ENCODE measurements at places on chromosomes 12 and 14.

GRCh38 chr12:114661245-114661644 is 22.7 kb downstream of the TBX3 start:
- DNase-seq: no peak

DNA sequence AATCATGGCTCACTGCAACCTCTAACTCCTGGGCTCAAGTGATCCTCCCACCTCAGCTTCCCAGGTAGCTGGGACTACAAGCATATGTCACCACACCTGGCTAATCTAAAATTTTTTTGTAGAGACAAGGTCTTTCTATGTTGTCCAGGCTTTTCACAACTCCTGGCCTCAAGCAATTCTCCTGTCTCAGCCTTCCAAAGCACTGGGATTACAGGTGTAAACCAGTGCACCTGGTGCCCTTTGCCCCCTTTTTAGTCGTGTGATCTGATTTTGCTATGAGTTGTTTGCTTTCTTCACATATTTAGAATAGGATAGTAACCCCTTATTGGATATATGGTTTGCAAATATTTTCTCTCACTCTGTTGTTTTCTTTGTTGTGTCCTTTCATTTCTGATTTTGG is 1.7 kb upstream of the RAD52 start:
- no peak for DNase-seq

- DNase-seq: no peak
These were observed 11.8 kb downstream of the STON2 start for GRCh38 chr14:81388336-81388735.

GRCh38 chr14:46964378-46964777 is 312.8 kb upstream of the RPL10L start:
- no peak for DNase-seq

GRCh38 chr14:22837114-22837749 is 847 bp downstream of the MMP14 start:
- no peak for DNase-seq

- no peak for DNase-seq
These were observed 33.3 kb upstream of the INF2 start for GRCh38 chr14:104656014-104656714.

DNA sequence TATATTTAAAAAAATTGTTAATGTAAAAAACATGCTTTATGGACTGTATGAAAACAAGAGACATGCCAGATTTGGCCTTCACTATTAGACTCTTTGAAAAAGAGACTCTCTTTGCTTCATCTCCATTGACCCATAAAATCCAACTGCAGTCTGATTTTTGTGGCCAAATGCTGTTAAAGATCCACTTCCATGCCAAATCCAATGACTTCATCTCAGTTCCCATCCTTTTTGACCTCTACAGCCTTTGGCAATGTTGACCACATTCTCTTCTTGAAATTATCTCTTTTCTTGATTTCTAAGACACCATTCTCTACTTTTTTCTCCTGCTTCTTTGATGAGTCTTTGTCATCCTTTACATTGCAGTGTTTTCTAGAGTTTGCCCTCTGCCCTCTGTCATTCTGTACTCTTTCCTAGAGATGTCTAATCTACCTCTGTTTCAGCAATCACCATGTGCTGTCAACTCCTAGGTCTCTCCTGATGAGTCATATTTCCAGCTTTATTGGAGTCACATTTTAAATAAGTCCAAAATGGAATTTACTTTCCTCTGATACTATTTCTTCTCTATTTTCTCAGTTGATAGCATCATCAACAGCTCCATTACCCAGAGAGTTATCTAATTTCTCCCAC is 2.4 kb downstream of the TMPRSS12 start:
- DNase-seq: no peak

DNA sequence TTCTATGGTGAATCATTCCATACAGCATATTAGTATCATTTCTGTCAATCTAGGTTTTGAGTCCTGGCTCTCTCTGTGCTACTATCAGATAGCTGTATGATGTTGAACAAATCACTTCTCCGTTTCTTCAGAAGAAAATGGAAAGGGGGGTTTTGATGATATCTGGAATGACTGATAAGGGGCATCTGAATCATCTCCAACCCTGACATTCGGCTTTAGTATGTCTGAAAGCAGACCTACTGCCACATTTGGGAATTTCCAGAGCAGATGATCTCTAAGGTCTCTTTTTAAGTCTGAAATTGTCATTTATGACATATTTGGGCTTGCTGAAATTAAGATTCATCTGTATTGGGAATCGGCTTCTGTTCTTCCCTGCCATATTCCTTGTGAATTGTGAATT is 10.1 kb downstream of the MLF2 start:
- no peak for DNase-seq

DNA sequence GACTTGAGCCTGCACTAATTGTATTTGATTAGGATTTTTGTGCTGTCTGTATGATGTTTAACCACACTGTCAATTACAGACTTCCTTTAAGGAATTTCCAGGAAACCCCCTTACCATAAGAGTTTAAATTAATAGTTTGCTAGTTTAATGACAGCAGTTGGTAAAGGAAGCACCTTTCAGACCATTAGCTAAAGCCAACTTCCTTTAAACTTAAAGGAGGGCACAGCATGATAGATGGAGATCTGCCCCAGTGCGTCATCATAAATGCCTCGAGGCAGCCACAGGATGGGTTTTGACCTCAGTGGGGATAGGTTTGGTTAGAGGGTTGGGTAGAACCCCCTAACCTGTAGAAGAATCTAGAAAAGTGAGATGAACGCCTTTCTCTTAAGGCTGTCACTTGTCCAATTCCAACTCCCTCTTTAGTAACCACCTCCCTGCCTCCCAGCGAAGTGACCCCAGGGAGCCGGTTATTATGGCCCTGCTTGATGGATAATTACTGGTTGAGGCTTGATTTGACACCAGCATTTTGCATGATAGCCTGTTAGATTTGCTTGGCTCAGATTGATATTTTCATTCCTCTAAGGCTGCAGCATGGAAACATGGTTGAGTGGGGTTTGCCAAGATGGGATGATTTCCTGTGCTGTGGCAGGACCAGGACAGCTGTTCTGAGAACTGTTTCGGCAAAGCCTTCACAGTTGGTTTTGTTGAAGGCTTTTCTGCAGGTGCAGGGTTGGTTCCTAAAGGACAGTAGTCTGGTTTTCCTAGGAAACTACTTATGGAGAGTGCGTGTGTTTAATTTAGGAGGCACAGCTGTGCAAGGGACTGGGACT is 62.7 kb downstream of the CHST11 start:
- no peak for DNase-seq

DNA sequence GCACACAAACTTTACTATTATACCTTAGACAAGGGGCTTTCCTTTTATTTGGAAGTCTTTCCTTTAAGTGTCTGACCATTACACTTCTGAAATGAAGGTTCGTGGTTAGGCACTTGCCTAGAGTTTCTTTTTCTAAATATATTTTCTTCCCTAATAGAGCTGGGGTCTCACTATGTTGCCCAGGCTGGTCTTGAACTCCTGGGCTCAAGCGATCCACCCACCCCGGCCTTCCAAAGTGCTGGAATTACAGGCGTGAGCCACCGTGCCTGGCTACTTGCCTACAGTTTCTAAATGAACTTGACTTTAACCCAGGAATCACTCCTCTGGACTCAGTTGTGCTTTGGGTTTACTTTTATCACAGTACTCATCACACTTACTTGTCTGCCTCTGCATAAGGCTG is 57.6 kb downstream of the PEBP1 start:
- DNase-seq: no peak

DNA sequence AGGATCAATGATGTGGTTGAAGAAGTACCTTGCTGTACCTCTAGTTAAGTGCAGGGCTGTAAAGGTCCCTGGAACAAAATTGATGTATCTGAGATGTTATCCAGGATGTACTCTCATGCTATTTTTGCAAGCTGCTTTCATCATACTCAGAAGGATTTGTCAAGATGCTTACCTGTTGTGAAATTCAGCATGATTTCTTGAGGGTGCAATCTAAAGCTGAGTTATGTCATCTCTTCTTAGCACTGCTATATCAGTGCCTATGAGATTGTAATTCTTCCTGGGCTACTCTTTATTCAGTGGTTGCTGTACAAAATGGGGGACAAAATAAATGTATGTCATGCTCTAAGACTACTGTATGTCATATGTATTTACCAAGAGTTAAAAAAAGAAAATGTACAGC is 340.7 kb upstream of the LMO3 start:
- DNase-seq: no peak

DNA sequence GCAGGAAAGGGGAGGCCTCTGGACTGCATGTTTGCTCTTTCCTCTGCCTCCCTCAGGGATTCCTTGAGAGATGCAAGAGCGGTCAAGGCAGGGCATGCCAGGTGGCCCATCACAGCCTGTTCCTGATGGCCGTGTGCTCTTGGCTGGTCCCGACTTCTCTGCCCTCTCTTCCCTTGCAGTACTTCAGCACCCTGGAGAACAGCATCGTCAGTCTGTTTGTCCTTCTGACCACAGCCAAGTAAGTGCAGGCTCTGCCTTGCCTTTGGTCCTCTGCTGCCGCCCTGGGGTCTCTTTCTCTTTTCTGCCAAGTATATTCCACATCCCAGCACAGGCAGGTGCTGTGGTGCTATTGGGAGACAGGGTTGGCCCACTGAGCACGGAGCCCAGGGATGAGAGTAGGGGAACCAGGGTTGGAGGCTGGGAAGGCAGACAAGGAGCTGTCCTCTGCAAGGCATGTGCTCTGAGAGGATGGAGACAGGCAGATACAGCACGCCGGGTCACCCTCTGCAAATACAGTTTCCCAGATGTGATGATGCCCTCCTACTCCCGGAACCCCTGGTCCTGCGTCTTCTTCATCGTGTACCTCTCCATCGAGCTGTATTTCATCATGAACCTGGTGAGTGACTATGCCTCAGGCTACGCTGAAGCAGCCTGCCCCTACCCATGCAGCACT is 51.9 kb downstream of the TPCN1 start:
- no peak for DNase-seq

GRCh38 chr14:76720382-76720813 is 40.9 kb upstream of the VASH1 start:
- no peak for DNase-seq

GRCh38 chr12:47852096-47852571 is 32.4 kb upstream of the HDAC7 start:
- DNase-seq: no peak

GRCh38 chr12:90936230-90937005 is 18.6 kb downstream of the CCER1 start:
- no peak for DNase-seq

DNA sequence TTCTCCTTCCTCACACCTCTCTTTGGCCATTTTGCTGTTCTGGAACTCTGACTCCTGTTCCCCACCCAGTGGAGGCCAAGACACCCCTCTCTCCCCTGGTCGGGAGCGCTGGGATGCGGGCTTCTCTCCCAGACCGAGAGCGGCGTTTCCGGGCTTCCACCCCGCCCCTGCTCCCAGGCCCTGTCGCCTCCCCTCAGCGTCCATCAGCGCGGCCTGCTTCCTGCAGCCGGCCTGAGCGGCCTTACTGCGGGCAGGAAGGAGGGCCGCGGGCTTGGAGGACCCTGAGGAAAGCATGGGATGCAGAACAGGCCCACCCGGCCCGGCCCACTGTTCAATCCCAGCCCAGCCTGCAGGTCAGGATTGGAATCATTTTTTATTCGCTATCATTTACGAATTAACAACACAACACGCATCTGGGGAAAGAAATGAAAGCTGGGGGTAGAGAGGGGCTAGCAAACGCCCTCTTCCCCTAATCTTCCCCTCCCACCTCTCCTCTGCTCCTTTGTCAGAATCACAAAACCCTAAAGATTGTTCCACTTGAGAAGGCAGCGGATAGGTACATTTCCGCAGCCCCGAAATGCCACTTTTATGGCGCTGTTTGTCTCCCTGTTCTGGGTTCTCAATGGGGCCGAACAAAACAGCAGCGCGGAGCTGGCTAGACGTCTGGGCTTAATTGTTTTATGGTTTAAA is 3.8 kb upstream of the HOXC8 start:
- no peak for DNase-seq

GRCh38 chr12:131984334-131984733 is 34.6 kb downstream of the EP400 start:
- DNase-seq: no peak

GRCh38 chr12:100942984-100943749 is 148.6 kb downstream of the ANO4 start:
- DNase-seq: no peak

- DNase-seq: no peak
These were observed 79.0 kb downstream of the MOK start for GRCh38 chr14:102225936-102226335.

GRCh38 chr12:2378835-2379330 is 326.1 kb downstream of the CACNA1C start:
- DNase-seq: no peak

DNA sequence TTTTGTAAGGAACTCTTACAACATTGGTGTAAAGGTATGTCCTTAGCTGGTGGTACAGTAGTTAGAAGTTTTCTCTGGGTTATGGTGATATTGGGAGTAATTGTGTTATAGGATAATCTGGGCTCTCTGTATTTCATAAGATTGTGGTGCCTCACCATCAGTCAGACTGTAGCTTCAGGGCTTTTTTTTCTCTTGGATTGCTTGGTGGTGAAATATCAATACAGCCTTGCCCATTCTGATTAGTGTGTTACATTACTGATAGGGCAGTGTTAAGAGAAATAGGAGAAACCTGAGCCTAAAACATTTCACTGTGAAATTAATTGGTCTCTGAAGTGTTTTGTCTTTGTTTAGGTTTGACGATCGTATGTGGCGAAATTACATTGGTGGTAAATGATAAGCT is 71.0 kb downstream of the RCOR1 start:
- no peak for DNase-seq

DNA sequence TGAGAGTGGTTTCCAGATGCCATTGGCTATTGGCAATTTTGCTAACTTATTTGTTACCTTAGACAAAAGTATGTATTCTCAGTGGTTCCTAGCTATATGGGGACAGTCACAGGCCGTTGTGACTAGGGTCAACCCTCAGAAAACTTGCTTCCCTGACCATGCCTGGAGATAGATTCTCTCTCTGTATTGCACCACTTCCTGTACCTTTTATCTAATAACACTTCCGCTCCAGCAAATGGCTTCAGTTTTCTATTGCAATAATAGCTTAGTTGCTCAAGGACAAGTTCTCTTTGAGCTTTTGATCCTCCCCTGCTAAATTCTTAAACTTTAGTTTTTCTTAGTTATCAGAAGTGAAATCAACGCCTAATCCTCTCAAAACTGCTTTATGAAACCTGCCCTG is 338.0 kb downstream of the RMST start:
- no peak for DNase-seq

DNA sequence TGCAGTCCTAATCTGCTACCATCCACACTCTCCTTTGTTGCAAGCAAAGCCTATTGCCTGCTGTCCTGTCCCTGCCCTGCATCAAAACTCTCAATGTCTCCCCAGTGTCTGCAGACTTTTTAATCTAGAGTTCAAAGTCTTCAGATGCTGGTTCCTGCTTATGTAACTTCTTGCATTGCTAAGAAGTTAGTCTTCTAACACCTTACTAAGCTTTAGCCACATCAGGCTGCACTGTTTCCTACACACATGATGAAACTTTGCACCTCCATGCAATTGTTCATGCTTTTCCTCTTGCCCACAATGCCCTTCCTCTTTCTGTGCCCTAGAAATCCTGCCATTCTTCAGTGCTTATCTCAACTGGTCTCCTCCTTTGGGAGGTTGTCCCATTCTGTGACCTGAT is 16.2 kb upstream of the DICER1 start:
- DNase-seq: no peak

GRCh38 chr12:3446235-3446634 is 44.8 kb upstream of the PRMT8 start:
- DNase-seq: no peak

- no peak for DNase-seq
These were observed 148.5 kb upstream of the SEL1L start for GRCh38 chr14:81682134-81682533.

GRCh38 chr12:3293446-3294161 is 197.4 kb upstream of the PRMT8 start:
- DNase-seq: no peak
